ENCODE measurements at places on chromosomes 1 and 21. TPM values are rescaled to one million over a fixed set of nuclear protein-coding genes. Genes with fewer than 3 reads are reported as not detected.

The AZIN2 gene
- 0.36 TPM for total RNA-seq

The LIN9 gene
- 19.4 TPM for total RNA-seq

The PYHIN1 gene
- total RNA-seq, result not detected

The FPGT gene
- 20.9 TPM for total RNA-seq

The PLA2G4A gene
- total RNA-seq, result 0.16 TPM

The AMPD1 gene
- not detected for total RNA-seq

The CADM3 gene
- total RNA-seq, result not detected

The TENT5C gene
- total RNA-seq, result 7.7 TPM

The CD52 gene
- 90.7 TPM for total RNA-seq

The BTG3 gene
- total RNA-seq, result 27.3 TPM

The PLA2G2F gene
- not detected for total RNA-seq

The SRM gene
- total RNA-seq, result 373 TPM

The INTS7 gene
- total RNA-seq, result 40.4 TPM

The KLHDC8A gene
- 0.16 TPM for total RNA-seq

The CHODL gene
- total RNA-seq, result not detected

The YBEY gene
- total RNA-seq, result 10.7 TPM

The GBP3 gene
- not detected for total RNA-seq

The FLG gene
- total RNA-seq, result not detected

The HHAT gene
- total RNA-seq, result 0.13 TPM

The UQCRHL gene
- total RNA-seq, result 5.9 TPM

The SH2D1B gene
- 6.3 TPM for total RNA-seq

The EFNA1 gene
- total RNA-seq, result 2.7 TPM

The ILF2 gene
- total RNA-seq, result 315 TPM

The ZNF648 gene
- 0.27 TPM for total RNA-seq

The HPCAL4 gene
- 0.04 TPM for total RNA-seq

The KRTAP12-4 gene
- not detected for total RNA-seq

The PRSS38 gene
- total RNA-seq, result not detected

The VCAM1 gene
- total RNA-seq, result 0.13 TPM

The USP21 gene
- 42.7 TPM for total RNA-seq

The OR2T2 gene
- not detected for total RNA-seq

The SLAMF6 gene
- 1.0 TPM for total RNA-seq

The MEX3A gene
- total RNA-seq, result 13.7 TPM

The ETNK2 gene
- total RNA-seq, result 0.13 TPM

The CLCA1 gene
- 0.22 TPM for total RNA-seq

The RXRG gene
- total RNA-seq, result not detected

The SDE2 gene
- 50.5 TPM for total RNA-seq

The DDX59 gene
- total RNA-seq, result 17.9 TPM

The CNN3 gene
- total RNA-seq, result 0.62 TPM

The MIXL1 gene
- total RNA-seq, result not detected

The CD84 gene
- 2.5 TPM for total RNA-seq

The VWA5B1 gene
- total RNA-seq, result not detected

The NIBAN1 gene
- total RNA-seq, result 26.6 TPM

The KCNK2 gene
- 0.42 TPM for total RNA-seq

The OR2L8 gene
- not detected for total RNA-seq

The CELA3A gene
- 5.4 TPM for total RNA-seq

The TESK2 gene
- 3.7 TPM for total RNA-seq

The TMEM269 gene
- total RNA-seq, result 0.34 TPM

The DCST1 gene
- not detected for total RNA-seq

The TRPM2 gene
- 2.1 TPM for total RNA-seq

The DNM3 gene
- total RNA-seq, result 0.16 TPM

The ITGB2 gene
- total RNA-seq, result 1.3 TPM

The EFNA4 gene
- 4.7 TPM for total RNA-seq

The ZFP69B gene
- total RNA-seq, result 9.5 TPM

The CRYAA gene
- total RNA-seq, result not detected

Data from K562 (cell line).